Stimulated activated CD8-positive, alpha-beta memory T cell treated with anti-CD3 and anti-CD28 coated beads, Interleukin-15, amount 100 ng/mL, for 24 hours (primary cell): ENCODE measurements at places on chromosomes 12 and 14.
A peak's percentile ranks its signal among the peaks of the same experiment; 100 is the strongest.

GRCh38 chr12:82866227-82866775, 179.6 kb downstream of the TMTC2 start:
- DNase-seq, result no peak

DNA sequence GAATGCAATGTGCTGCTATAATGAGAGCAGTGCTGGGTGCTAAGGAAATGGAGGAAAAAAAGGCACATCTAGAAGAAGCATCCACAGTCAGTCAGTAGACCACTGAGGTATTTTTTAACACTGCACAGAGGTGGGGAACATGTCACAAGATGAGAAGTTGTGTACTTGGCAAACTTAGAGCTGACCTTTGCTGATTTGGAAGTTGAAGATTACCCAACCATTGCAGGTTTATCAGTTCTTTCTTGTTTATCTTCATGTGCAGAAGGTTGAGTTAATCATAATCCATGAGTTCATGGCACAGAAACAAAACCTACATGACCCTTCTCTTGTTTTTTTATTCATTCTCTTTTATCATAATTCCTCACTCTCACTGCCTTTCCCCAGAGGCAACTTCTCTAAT, 3.2 kb upstream of the PAH start:
- no peak for DNase-seq

DNA sequence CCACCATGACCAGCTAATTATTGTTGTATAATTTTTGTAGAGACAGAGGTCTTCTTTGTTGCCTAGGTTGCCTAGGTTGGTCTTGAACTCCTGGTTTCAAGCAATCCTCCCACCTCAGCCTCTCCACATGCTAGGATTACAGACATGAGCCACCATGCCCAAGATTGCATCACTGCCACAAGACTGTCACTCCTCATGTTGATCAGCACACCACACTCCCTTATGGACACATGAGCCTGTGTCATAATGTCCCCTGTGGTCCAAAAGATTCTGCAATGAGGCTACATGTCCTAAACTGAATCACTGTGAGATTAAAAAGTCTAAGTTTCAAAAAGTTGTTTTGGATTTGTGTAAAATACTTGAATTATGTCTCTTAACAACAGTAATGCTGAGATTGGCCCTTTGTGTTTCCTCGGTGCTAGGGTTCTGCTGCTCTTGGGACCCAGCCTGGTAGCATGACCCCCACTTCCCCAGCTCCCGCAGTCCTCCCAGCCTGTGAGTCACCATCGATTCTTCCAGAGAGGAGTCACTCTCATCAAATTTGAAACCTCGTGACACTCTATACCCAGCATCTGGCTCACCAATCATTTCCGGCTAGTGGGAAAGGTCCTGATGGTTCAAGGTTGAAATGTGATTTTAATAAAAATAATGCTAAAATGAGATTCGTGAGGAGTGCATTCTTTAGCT, 890.9 kb downstream of the VRK1 start:
- DNase-seq, result no peak

DNA sequence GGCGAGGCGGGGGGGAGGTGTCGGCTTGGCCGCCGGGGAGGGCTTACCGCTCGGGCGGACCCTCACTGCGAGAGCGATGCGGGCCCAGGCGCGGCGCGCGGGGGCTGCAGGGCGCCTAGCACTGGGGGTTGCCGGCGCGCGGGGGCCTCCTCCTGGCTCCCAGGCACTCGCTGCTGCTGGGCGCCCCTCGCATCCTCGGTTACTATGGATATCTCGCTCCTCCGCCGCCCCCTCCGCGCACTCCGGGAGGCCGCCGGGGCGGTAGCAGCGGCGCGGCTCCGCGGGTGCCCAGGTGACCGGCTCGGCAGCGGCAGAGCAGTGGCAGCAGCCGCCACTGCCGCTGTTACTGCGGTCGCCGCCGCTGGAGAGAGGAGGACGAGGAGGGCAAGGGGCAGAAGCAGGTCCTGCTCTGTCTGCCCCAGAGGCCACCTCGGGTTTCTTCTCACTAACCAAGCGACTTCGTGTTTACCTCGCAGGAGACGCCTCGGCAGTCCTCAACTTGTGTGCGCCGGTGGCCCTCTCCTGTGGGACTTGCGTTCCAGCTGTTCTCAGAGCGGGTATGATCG, 250.1 kb downstream of the APAF1 start:
- no peak for DNase-seq

- DNase-seq, result no peak
These were observed 12.2 kb downstream of the RPS6KA5 start for GRCh38 chr14:91048265-91048664.

GRCh38 chr12:69070319-69071090, 137.5 kb upstream of the CPM start:
- peak; percentile 13 for DNase-seq

GRCh38 chr14:60222820-60223219, 26.2 kb upstream of the PPM1A start:
- no peak for DNase-seq

DNA sequence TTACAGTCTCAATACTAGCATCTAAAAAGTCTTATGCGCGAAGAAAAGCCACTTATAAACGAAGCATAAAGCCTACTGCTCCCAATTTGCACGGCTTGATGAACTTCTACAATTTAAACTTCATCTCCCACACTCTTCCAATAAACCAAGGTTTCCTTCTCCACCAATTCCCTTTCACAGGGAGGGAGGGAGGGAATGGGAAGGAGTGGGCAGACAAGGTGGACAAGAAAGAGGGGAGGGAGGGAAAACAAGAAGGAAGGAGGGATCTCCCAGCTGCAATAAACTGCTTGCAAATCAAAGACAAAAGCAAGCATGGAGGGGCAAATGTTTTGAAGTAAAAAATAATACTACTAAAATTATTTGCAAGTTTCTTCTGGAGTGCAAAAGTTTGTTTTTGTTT, 64.5 kb downstream of the MED13L start:
- no peak for DNase-seq

- no peak for DNase-seq
These were observed 81.6 kb downstream of the RGS6 start for GRCh38 chr14:72013721-72014345.

DNA sequence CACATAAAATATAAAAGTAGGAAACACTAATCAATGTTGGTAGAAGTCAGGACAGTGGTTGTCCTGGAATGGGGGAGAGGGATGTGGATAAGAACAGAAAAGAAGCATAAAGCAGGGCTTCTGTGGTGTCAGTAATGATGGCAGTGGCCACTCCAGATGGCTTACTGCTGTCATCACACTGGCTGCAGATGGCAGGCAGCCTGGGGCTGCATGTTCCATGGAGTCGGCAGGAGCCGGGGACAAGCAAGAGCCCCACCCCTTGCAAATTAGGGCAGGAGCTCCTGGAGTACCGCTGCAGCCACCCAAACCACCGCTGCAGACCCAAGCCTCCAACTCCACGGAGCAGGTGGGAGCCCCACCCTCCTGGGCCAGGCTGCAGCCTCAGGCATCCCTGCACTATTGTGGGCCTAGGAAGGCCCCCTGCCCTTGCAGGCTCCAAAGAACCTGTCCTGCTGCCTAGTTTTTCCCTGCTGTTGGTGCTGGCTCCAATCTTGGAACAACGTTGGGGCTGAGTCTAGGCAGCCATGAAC, 28.8 kb upstream of the SLC5A8 start:
- no peak for DNase-seq

DNA sequence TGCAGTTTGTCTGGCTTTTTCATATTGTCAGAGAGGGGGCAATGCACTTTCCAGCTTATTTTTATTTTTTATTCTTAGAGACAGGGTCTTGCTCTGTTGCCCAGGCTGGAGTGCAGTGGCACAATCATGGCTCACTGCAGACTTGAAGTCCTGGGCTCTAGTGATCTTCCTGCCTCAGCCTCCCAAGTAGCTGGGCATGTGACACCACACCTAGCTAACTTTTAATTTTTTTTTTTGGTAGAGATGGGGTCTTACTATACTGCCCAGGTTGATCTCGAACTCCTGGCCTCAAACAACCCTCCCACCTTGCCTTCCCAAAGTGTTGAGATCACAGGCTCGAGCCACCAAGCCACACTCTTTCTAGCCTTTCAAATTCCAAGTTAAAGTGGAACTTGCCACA, 3.9 kb upstream of the A2ML1 start:
- DNase-seq, result no peak

GRCh38 chr14:68018598-68018997, 199.0 kb downstream of the RAD51B start:
- no peak for DNase-seq

DNA sequence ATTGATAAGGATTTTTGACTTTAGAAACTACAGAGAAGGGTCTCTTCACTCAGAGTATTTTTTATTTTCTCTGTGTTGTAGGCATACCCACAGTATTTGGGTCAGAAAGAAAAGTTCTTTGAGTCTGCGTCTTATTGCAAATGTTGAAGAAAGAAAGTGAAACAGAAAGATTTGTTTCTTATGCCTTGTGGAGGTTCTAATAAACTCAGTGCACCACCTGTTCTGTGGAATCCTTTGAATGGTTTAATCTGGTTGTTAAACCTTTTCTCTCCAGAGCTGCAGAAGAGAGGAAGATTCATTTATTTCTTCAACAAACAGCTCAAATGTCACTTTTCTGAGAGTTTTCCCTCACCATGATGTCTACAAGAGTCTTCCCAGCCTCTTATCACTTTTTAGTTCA, 146.6 kb upstream of the PLEKHG7 start:
- no peak for DNase-seq

DNA sequence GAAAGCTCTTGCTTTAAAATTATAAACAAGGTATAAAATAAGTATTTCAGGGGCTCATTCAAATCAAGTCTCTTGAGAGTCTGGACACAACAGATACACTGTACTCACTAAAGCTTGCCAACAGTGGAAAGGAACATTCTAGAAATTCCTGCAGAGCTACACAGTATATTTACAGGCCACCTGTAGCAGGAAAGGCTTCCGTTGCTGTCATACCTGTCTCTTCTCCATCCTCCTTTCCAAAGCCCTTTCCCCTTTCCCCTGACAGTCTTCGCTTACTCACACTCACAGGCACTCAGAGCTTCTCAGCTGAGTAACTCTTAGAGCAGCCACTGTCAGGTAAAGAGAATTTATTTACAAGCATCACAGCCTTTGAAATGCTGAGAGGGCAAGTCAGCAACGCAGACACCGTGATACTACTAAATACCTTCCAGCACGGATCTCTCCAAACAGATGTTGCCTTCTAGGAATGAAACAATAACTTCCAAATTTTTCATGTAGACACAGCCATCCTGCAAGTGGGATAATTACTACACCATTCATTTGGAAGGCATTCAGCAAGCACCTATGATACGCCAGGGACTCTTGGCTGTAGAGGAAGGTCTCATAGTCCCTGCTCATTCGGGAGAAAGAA, 167.9 kb downstream of the FOXN3 start:
- no peak for DNase-seq

DNA sequence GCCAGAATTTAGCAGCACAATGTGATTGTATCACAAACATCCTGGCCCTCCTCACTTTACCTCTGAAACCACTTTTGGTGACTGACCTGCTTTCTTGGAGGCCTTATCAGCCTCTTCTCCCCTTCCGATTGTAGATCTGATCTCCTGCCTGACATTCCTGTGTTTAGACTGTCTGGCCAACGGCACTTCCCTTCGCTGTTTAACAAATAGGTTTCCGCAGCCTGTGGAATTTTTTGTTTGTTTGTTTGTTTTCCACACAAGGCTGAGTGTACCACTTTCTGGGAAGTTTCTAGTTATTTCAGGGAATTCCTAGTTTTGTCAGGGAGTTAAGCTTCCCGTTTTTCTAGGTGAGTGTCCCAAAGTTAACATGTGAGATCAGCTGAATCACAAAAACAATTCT, 65.9 kb upstream of the CDKN3 start:
- no peak for DNase-seq

- DNase-seq, result no peak
These were observed at the start of gene CRIP2 for GRCh38 chr14:105474483-105475268. Gene CRIP2 (plus strand): TSS chr14:105474821. CDS start chr14:105474863, 42 bp downstream.

GRCh38 chr12:58434726-58435125, 485.6 kb downstream of the LRIG3 start:
- DNase-seq, result no peak

DNA sequence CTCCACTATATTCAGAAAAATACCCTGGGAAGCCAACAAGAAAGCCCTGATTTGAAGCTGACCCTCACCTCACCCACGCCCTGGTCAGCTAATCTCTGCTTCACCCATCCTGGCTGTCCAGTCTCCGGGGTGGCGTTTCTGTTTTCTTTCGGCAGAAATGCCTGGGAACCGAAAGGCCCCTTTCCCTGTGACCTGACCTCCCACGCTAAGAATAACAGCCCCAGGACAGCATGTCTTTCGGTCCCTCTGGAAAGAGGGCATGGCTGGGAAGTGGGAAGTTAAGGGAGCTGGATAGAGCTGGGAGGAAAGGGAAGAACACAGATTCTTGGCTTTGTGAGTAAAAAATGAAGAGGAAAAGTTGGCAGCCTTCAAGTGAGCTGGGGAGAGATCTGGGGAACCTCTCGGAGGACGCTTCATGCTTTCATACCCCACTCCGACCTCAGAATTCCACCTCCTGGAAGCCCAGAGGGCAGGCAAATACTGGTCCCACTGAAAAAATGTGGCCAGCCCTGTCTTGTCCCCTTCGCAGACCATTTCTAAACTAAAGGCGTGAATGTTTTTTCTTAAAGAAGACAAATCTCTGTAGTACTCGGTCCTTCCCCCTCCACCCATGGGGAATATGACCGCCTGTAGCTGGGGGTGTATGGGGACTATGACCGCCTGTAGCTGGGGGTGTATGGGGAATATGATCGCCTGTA, 163.0 kb upstream of the FKBP4 start:
- DNase-seq, result no peak

DNA sequence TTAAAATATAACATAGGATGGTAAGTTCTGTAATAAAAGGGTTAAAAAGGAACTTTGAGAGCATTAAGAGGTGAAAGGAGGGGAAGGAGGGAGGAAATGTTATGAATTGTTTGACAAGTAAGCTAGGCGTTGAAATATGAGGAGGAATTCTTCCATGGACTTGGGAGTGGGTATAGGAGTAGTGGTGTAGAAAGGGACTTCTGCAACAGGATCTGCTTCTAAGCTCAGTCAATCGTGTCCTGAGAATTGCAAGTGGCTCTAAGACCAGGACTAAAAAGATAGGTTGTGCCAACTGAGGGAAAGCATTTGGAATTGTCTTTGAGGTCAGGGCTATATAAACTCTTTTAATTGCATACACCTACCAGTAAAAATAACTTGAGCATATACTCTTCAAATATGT, 74.1 kb upstream of the SLC38A2 start:
- DNase-seq, result no peak

GRCh38 chr12:4330203-4330602, 9.2 kb downstream of the TIGAR start:
- no peak for DNase-seq

DNA sequence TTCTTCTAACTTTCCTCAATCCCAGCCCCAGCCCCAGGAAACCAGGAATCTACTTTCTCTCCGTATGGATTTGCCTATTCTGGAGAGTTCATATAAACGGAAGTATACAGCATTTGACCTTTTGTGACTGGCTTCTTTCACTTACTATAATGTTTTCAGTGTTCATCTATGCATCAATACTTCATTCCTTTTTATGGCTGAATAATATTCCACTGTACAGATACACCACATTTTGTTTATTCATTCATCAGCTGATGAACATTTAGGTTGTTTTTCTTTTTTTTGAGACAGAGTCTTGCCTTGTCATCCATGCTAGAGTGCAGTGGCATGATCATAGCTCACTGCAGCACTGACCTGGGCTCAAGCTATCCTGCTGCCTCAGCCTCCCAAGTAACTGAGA, 3.9 kb upstream of the PLEKHG3 start:
- no peak for DNase-seq

- DNase-seq, result no peak
These were observed 15.5 kb downstream of the PLXNC1 start for GRCh38 chr12:94163850-94164249.

GRCh38 chr14:49972823-49973222, 79.9 kb downstream of the ARF6 start:
- DNase-seq, result no peak

- no peak for DNase-seq
These were observed 4.2 kb downstream of the SLC15A4 start for GRCh38 chr12:128819293-128820144.
